ENCODE measurements at places on chromosomes 5 and 9.

DNA sequence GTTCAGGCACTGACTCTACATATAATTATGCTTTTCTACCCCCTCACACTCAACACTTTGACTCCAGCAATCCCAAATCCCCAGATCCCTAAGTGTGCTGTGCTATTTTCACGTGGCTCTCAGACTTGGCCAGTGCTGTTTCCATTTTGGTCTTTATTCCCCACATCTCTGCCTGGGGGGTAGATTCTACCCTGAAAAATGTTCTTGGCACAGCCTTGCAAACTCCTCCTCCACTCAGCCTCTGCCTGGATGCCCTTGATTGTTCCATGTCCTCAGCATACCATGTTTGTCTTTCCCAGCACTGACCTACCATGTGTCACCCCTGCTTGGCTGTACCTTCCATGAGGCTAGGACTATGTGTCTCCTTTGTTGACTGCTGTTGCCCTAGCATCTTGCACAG is 43.0 kb downstream of the FXN start:
- no peak for DNase-seq

DNA sequence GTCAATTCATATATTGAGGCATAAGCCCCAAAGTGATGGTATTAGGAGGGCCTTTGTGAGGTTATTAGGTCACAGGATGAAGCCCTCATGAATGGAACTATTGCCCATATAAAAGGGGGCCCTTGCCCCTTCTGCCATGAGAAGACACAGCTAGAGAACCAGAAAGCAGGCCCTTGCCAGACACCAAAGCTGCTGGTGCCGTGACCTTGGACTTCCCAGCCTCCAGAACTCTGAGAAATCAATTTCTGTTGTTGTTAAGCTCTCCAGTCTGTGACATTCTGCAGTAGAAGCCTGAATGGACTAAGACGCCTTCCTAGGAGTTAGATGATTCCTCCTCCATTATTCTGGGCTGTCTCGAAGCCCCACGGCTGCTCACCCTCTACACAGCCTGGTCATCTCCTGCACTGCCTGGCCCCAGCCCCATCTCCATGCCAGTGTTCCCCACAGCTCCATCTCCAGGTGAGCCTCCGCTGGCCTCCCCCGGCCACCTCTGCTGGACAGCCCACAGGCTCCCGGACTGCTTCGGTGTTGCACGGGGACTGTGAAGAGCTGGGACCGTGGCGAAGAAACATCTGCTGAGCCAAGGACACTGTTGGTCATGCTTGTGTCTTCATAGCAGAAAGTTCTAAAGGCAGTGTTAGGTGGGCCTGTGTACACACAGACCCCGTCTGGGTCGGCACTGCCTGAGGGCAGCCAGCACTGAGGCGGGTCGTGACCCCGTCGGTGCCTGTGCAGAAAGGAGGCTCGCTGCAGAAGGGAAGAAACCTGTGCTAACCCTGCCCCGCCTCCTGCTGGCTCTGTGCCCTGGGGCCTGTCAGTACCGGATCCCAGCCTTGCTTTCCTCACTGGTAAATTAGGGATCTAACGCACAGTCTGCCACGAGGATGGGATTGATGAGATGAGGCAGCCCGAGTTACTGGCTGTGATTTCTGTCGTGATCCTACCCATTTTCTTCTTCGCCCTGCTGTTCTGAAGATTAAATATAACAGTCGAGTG is 55.1 kb upstream of the CNOT6 start:
- no peak for DNase-seq

GRCh38 chr9:130921300-130921988 is 17.6 kb downstream of the FIBCD1 start:
- DNase-seq, result no peak

DNA sequence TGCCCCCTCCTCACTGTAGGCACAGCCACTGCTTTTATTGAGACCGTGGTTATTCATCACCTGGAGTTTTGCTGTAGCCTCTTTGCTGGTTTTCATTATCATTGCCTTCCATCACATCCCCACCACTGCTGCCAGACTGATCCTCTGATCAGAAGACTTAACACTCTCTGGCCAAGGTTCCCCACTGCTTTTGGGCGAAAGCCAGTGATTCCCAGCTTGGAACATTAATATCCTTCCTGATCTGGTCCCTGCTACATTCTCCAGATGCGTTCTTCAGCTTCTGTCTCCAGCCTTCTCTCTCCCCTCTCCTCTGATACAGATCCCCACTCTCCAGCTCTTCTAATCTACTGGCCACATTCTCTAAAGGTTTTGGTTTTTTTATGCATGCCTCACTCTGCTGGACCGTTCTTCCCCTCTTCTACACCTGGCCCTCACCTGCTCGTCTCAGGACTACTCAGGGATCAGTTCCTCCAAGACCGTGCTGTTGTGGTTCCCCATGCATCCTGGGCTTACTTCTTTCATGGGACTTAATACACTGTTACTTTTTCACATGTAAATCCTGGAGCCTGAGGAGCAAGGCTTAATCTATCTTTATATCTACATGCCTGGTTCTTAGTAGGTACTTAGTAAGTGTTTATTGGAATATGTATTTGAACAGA is 115.0 kb downstream of the PRKACG start:
- no peak for DNase-seq

GRCh38 chr9:37876376-37876775 is 27.6 kb downstream of the SLC25A51 start:
- peak; percentile 9 for DNase-seq

DNA sequence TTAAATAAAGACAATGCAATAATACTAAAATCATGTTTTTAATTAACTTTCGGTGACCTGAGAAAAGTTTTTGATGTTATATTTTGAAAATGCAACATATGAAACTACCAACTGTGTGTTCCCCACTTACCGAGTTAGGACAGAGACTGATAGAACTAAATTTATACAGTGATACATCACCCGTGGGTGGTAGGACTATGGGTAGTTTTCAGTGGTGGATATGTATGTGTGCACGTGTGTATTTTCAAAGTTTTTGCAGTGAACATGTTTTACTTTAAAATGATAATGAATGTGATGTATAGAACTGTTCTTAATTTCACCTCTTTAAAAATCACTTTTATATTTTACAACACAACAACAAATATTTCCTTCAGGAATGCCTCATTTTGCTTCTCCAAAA is 25.0 kb upstream of the ACO1 start:
- DNase-seq, result no peak

DNA sequence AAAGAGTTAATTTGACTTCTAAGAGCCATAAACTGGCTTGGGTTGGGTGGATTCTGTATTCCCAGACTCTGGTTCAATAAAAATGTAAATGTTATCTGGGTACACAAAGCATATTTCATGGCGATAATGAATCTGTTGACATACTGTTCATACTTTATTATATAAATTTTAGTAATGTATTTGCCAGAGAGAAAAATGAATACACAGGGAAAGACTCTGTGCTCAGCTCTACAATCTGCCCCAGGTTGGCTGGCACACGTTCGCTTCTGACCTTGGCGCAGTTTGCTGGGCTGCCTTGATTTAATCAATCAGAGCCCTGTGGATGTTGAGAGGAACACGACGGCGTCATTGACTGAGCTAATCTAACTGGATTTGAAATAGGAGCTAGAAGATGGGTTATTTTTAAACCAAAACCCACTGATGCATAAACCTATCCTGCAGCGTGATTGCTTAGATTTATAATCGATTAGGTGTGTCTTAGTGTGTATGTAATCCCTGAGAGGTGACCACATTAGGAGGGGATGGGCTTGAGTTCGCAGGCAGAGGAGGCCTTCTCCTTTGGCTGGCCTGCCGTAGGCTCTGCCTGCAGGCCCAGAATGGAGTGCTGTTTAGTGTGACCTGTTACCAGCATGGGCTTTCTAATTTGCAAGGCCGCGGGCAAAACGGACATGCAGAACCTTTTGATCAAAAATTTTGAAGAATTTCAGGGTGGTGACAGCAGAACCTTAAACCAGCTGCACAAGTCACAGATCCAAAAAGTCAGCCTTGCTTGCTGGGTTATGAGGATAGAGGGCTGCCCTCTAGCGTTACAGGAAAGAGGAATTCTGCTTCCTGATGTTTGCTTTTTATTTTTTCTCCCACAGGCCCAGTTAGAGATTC is 3.9 kb upstream of the ADCY2 start:
- DNase-seq, result peak; percentile 83

DNA sequence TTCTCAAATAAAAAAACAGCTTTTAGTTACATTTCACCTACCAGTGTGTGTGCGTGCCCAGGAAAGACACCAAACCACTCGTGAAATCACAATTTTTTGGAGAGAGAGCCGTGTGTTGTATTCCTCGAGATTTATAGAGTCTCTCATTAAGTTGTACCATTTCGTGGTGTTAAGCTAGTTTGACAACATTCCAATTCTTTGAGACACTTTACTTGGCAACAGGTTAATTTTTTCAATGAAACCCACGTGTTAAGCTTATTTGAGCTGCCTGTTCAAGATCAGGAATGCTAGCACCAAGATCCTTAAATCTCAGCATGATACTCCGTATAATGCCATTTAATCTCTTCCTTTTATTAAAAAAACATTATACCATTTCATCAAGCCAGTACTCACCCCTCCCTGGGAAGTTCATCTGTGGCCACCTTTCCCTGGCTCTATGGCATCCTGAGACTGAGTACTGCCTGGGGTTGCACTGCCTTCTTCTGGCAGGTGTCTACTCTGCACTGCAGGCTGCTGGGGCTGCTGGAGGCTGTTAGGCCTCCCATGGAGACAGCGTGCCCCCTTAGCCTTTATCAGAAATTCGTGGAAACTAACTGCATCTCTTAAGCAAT is 143.7 kb downstream of the ARHGAP26 start:
- DNase-seq, result peak; percentile 55

DNA sequence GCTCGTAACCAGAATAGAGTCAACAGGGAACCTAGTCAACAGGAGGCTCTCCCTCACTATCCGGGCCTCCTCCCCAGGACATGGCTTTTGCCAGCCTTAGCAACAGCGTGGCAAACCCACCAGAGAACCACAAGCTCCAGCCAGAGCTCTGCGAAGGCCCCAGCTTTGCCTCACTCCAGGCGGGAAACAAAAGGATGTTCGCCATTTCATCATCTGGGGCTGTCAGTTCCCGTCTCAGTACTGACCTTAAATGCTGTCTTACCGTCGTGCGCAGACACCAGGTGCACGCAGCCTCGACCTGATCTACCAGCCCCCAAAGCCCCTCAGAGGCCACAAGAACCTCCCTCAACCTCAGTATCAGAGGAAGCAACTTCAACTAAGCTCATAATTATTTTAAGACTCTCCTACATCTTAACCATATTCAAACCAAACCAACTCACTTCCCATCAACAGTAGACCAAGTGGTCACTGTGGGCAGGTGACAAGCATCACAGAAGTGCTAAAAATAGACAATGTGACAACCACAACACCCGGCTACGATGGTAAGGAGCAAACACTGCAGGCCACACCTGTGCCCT is 71.4 kb downstream of the SEMA4D start:
- DNase-seq, result no peak

- peak; percentile 46 for DNase-seq
These were observed 393.7 kb upstream of the PDE4D start for GRCh38 chr5:60287174-60287771.

DNA sequence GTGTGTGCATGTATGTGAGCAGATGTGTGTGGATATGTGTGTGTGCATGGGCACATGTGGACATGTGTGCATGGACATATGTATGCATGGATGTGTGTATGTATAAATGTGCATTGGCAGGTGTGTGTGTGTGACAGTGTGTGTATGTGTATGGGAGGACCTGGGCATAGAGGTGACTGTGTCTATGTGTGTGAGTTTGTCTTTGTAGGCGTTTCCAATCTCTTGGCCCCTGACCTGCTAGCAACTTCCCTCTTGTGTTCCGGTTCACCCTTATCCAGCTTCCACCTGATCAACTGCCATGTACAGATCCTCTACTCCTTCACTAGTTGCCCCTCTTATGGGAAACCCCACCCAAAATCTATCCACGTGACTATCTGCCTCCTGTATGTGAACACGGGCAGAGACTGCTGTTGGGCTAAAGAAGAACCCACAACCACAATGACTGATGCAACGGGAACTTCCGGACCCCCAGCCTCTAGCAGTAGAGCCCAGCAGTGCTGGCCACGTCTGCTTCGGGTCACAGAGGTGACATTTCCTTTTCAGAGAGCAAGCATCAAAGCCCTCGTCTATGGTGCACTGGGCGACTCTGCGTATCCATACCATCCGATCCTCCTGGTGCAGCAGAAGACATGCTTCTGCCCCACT is 24.9 kb upstream of the GADD45G start:
- no peak for DNase-seq

- no peak for DNase-seq
These were observed 4.1 kb downstream of the PLPP1 start for GRCh38 chr5:55530669-55531068.

GRCh38 chr5:164234321-164234720 is 728.9 kb downstream of the MAT2B start:
- DNase-seq, result no peak

GRCh38 chr5:143251946-143252345 is 151.5 kb downstream of the NR3C1 start:
- no peak for DNase-seq

DNA sequence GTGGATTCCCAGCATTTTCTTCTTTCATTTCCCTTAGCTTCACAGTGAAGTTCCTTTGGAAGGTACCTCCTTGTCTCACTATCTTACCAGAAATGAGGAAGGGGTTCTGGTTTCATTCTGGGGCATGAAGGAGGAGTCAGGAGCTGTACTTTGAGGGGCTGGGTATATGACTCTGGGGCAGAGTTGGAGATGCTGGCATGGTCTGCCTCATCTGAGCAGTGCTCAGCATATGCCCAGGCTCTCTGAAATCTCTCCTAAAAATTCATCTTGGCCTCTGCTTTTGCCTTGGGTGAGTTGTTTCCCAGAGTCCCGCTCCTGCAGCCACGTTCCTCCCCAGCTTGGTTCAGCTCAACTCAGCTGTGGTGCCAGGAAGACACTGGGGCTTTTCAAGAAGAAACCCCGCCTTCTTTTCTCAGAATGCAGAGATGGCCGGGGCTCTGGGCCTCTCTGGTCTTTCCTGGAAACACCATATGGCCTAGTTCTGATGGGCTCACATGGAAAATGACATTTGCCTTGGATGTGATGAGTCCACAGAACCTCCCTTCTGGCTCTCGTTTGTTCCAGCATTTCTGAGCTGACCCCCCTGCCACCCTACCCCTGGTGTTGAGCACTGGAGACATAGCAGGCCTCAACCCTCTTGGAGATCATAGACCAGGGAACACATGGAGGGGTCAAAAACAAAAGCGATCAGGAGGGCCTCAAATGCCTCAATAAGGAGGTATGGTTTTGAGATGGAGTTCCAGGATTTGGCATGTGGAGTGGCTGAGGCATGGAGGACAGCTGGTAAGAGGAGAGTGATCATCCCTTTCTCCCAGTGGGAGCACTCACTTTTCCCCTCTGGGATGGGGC is 12.0 kb upstream of the TGFBR1 start:
- no peak for DNase-seq

- no peak for DNase-seq
These were observed 1.4 kb downstream of the PIK3R1 start for GRCh38 chr5:68217047-68217355.

GRCh38 chr5:32147959-32148358 is 26.2 kb downstream of the GOLPH3 start:
- DNase-seq, result no peak

DNA sequence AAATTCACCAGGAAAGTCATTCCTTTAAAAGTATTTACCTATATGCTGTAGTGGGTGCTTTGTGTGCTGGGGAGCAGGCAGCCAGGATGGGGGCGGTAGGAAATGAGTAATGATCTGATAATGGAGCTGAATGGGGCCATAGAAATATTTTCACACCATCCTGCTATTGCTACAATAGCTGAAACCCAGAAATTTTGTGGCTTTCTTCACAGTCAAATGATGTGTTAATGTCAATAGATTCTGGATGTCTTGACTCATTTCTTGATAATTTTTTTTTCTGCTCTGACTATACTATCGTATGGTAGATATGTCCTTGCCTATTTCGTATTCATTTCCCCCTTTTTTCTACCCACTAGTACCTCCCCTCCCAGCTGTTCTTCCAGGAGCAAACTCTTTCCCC is 59.5 kb downstream of the RORB start:
- DNase-seq, result no peak

GRCh38 chr9:114061292-114061691 is 16.8 kb downstream of the AMBP start:
- no peak for DNase-seq
